ENCODE measurements at places on chromosomes 5 and 9.
A peak's percentile ranks its signal among the peaks of the same experiment; 100 is the strongest.

- DNase-seq: no peak
These were observed 134.9 kb upstream of the PANK3 start for GRCh38 chr5:168714046-168714445.

GRCh38 chr9:99855467-99856176 lies 33.9 kb downstream of the NR4A3 start:
- no peak for DNase-seq

DNA sequence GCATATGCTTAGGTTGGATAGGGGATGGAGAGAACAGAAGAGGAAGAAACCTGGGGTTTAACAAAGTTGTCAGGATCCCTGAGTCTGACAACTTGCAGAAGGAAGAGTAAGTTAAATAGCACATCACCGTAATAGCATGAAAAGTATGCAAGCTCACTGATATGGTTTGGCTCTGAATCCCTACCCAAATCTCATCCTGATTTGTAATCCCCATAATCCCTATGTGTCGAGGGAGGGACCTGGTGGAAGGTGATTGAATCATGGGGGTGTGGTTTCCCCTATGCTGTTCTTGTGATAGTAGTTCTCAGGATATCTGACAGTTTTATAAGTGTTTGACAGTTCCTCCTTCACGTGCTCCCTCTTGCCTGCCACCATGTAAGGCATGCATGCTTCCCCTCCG lies 193.3 kb downstream of the PSAT1 start:
- no peak for DNase-seq

DNA sequence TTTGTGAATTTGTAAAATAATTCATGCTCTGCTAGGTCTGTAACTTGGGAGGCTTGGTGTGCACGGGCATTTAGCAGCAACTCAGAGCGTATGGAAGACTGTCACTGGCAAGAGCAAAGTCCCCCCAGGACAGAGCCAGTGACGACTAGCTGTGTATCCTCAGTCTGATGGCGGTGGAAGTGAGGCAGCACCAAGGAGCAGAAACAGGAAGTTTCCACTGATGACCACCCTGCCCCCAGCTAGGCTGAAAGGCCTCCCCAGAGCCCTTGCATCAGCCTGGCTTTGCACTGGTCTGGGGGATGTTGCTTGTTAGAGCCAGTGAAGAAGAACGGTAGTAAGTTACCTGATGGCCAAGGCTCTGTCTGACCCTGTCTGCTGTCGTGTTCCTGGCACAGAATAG lies 66.8 kb upstream of the ABL1 start:
- peak; percentile 44 for DNase-seq

DNA sequence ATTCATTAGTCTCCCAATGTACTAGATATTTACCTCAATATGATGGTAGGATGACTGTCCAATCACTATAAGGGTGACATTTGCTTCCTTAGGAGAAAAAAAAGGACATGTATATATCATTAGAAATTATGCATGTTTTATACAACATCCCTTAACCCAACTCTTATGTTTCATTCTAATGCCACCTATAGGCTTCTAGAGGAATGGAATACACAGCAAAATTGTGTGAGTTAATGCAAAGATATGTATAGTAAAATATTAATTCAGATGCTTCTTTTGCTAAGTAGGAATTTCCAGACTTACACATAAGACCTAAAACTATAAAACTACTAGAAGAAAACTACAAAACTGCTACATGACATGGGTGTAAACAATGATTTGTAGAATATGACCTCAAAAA lies 3.5 kb downstream of the PRXL2C start:
- peak; percentile 30 for DNase-seq

GRCh38 chr9:126615245-126615790 lies 1.6 kb downstream of the LMX1B start:
- peak; percentile 47 for DNase-seq

DNA sequence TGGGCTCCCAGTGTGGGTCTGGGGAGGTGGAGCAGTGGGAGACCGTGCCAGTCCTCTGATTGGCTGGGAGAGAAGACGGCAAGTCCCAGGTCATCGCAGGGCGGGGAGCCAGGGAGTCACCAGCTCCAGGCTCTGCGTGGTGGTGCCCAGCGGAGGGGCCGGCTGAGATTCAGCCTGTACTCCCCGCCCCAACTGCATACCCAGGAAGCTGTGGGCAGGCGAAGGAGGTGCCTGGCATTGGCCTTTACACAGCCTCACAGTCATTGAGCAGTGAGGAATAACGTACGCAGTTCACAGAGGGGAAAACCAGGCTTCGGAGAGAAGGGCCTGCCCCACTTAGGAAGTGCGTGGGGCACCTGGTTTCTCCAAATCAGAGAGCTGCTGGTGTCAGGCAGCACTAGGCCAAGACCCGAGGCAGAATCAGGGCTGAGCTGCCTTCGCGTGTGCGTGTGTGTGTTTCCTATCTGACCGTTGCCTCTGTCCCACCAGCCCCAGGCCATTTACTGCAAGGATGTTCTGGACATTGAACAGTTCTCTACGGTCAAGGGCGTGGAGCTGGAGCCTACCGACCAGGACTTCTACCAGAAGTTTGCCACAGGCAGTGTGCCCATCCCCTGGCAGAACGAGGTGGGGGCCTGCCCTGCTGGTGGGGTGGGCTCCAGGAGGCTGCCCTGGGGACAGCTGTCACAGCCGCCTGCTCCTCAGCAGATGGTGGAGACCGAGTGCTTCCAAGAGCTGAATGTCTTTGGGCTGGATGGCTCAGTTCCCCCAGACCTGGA lies 6.2 kb upstream of the PRR7 start:
- DNase-seq: no peak

- DNase-seq: no peak
These were observed 27.8 kb upstream of the PRDM12 start for GRCh38 chr9:130636648-130637020.

DNA sequence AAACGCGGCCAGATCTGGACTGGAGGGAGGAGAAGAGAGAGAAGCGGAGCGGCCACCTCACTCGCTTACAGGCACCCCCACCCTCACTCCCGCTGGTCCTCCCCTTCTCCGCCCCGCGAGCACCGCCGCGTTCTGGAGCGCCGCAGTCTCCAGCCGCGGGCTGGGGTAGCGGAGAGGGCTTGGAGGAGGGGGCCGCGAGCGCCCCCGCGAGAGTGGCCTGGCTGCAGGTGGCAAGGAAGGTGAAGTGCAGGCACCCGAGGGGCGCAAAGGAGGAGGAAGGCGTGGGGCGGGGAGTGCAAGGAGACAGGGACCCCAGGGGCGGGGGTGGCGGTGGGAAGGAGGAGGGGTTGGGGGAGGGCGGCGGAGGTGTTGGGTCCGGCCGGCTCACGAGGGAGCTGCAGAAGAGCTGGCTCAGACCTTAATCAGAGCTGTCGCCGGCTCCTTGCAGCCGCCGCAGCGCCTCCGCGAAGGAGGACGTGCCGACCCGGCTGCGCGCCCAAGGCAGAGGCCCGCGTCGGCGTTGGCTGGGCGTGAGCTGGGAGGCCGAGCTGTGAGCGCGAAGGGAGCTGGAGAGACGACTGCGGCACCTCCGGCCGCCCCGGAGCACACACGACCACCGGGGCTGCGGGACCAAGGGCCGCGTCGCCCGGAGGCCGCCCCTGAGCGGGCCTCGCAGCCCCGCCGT lies at the start of gene DMRT3:
TSS of gene DMRT3 (plus strand) at position 398 of the 685 bp plus-strand sequence. CDS start 347 bp downstream, outside the sequence.
- peak; percentile 65 for DNase-seq

GRCh38 chr9:79131246-79131774 lies 440.5 kb upstream of the TLE4 start:
- DNase-seq: no peak

GRCh38 chr5:2205185-2205585 lies 322.5 kb upstream of the IRX4 start:
- no peak for DNase-seq

Data from stomach (tissue), 19 donors.